ENCODE measurements at places on chromosomes 5 and 9. TPM values are rescaled to one million over a fixed set of nuclear protein-coding genes. Genes with fewer than 3 reads are reported as not detected.

GRCh38 chr9:22356985-22357384 is 89.6 kb upstream of the DMRTA1 start:
- no peak for DNase-seq

DNA sequence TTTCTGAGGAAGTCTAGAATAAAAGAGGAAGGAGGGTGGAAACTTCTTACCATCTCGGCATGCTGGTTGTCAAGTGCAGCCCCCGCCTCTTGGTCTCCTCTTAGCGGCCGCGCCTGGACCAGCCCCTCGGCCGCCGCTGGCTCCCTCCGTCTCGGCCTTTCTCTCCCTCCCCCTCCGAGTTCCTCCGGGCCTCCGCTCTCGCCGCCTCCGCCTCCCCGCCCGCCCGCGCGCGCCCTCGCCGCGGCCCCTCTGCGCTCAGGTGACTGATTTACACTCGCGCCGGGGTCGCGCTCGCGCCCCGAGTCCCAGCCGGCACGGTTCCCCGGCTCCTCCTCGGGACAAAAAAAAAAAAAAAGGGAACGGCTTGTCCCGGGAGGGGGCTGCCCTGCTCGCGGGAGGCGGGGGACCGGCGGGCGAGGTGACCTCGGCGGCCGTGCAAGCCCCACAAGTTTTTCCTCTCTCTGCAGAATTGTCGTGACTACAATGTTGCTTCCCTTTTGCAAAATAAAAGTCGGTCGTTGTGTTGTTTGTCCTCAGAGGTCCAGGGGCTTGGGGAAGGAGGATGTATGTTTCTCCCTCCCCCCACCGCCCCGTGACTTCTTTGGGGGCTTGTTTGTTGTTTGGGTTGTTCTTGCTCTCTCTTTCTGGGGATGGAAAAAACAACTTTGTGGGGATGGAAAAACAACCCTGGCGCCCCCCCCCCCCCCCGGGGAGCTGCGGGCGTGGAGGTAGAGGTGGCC is at the start of gene BNC2:
BNC2 (minus strand) TSS at position 75 of the 740 bp plus-strand sequence; CDS start at position 53, 22 bp downstream.
- DNase-seq = peak; percentile 61

- no peak for DNase-seq
These were observed 10.9 kb downstream of the TMEM8B start for GRCh38 chr9:35839926-35840325.

GRCh38 chr5:136174021-136174659 is 18.8 kb downstream of the SMIM32 start:
- DNase-seq = peak; percentile 55

DNA sequence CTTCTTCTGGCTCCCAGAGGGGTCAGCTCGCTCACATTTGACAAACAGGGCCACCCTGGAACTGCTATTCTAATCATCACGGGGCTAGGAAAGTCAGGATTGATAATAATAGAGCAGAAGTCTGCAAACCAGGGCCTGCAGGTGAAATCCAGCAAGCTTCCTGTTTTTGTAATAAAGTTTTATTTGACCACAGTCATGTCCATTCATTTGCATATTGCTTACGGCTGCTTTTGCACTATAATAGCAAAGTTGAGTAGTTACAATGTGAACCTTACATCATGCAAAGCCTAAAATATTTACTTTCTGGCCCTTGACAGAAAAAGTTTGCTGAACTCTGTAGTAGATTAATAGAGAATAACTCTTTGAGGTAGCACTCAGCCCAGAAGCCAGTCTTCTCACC is 63.2 kb upstream of the CTXN3 start:
- no peak for DNase-seq

GRCh38 chr5:168800701-168801100 is 221.5 kb upstream of the PANK3 start:
- no peak for DNase-seq

DNA sequence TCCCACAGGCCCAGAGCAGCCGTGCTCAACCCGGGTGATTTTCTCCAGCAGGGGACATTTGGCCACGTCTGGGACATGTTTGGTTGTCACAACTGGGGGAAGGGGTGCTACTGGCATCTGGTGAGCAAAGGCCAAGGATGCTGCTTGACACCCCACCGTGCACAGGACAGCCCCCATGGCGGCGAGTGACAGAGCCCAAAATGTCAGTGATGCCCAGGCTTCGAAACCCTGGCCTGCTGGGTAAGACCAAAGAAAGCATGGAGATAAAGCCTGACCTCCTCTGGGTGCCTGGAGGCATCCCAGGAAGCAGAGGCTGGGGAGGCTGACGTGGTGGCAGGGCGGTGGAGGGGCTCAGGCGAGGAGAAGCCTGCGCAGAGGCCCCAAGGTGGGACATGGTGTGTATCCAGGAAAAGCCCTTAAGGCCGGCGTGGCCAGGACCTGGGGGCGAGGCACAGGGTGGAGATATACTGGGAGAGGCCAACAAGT is 66.4 kb downstream of the ZNF354C start:
- no peak for DNase-seq

DNA sequence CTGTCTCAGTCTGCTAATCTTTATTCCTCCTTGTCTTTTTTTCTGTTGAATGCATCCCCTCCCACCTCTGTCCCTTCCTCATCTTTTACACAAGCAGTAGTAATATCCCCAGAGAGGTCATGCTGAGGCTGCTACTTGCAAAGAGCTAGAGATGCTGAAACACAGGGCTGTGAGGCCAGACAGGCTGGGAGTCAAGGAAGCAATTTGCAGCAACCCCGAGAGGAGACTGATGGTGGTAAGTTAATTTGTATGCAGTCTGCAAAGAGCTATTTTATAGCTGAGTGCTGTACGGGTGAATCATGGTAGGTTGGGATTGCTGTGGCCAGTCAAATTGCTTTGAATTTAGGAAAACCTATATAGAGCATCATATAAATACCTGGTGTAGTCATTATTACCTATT is 90.2 kb upstream of the SLC24A2 start:
- DNase-seq = no peak

GRCh38 chr5:148963664-148964063 is 99.2 kb downstream of the SH3TC2 start:
- no peak for DNase-seq

- no peak for DNase-seq
These were observed 1.1 kb upstream of the SPIN1 start for GRCh38 chr9:88387036-88387551.

- peak; percentile 68 for DNase-seq
These were observed 18.3 kb downstream of the PDGFRB start for GRCh38 chr5:150137168-150137957.

GRCh38 chr5:9439531-9440292 is 106.2 kb downstream of the SEMA5A start:
- DNase-seq = no peak

- no peak for DNase-seq
These were observed 57.1 kb upstream of the CER1 start for GRCh38 chr9:14779566-14780022.

DNA sequence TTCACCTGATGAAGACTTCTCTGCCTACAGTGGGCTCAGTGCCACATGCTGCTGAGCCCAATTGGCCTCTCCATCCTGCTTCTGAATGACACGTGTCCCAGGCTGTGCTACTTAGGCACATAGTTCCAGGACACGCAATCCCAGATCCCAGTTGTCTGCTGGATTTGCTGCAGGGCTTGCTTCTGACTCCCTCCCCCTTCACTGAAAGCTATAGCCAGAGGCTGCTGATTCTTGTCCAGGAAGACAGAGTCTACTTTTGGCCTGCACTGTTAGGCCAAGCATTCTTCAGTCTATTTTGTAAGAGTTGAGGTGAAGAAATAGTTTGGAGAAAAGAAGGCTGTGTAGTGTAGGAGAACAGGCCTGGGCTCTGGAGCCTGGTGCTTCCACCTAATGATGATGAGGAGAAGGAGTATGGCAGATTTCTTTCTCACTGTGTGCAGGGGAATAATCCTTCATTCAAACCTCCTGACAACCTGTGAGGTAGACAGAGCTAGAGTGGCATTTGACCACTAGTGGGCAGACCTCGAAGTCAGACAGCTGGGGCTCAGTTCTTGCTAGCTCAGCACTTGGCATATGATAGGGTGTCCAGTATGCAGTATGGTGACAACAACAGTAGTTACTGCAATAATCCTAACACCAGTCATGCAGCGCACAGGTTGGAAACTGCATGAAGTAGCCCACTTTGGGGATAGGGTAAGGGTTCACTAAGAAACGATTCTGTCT is 19.5 kb upstream of the ASPN start:
- DNase-seq = peak; percentile 20

GRCh38 chr9:122286764-122287163 is 22.1 kb downstream of the MRRF start:
- no peak for DNase-seq

GRCh38 chr5:32022638-32023037 is 151.5 kb downstream of the GOLPH3 start:
- no peak for DNase-seq

- DNase-seq = peak; percentile 89
These were observed 59.7 kb downstream of the GNA14 start for GRCh38 chr9:77588271-77588937.

GRCh38 chr5:110413856-110414255 is 312.6 kb downstream of the TMEM232 start:
- DNase-seq = no peak

DNA sequence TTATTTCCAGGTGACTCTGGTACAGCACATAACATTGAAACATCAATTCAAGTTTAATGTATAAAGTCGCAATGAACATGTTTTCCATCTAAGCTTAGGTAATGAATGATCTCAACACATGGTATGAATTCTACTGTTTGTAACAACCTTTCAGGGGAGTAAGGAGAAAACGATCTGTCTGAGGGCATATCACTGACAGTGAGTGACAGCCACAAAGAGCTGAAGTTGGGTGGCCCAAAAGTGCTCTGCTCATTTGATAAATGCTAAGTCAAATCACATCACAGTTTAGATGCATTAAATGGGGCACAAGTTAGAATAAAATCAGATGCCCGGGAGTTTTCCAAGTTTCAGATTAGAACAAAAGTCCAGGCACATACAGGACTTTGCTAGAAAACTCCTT is 1.2 kb downstream of the FANCC start:
- no peak for DNase-seq

GRCh38 chr5:158811921-158812320 is 287.8 kb downstream of the EBF1 start:
- no peak for DNase-seq

- no peak for DNase-seq
These were observed 235.0 kb downstream of the ACTL7B start for GRCh38 chr9:108620767-108621166.

- DNase-seq = no peak
These were observed 4.5 kb upstream of the DMRT3 start for GRCh38 chr9:971901-972500.

DNA sequence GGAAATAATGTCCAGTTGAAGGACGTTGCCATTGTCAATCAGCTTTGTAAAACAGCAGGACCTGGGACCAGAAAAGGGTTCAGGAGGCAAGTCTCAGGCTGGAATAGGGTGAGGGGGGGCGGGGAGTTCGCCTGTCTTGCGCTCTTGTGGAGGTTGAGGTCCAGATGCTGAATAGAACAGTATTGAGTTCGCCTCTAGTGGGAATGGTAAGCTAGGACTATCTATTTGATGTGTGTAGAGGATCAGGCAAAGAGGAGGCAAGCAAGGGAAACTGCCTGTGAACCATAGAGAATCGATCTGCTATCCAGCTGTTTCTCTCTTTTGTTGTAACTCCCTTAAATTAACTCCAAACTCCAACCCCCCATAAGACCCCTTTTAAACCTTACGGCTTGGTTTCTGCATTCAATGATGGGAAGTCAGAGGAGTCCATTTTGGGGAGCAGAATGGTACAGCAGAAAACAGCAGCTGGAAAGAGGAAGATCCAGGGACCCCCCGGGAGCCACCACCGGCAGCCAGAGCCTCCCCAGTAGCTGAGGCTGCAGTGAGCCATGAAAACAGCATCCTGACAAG is 133.7 kb downstream of the SLC28A3 start:
- DNase-seq = no peak

GRCh38 chr5:115068239-115069086 is 101.2 kb downstream of the TRIM36 start:
- peak; percentile 87 for DNase-seq

GRCh38 chr5:115069087-115069968 is 100.4 kb downstream of the TRIM36 start:
- peak; percentile 56 for DNase-seq

- DNase-seq = no peak
These were observed 194.8 kb upstream of the TBCA start for GRCh38 chr5:77970891-77971290.

DNA sequence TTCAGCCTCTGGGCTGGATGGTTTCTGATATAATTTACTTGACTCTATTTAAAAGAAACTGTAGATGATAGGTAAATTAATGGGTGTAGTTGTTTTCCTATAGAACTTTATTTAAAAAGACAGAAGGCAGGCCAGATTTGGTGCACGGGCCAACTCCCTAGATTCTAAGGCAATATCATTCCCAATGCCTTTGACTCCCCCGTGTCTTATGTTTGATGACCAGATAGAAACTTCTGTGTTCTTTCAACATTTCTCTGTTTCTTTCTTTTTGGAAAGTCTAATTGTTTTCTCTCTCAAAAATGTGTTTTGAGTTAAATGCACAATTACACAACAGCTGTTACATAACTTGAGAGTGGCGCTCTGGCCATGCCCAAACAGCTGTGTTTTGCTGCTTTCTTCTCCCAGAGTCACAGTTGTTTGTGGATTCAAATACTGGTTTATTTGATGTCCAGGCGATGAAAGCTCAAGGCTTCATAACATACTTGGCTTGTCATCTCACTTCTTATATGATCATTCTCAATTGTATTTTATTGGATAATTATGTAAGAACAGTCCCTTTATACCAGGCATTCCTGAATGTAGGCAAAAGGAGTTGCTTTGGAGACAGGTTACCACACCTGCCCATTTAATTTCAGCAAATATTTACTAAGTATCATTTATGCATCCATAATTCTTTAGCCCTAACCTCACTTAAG is 1.7 kb upstream of the ALDH1A1 start:
- no peak for DNase-seq

GRCh38 chr9:21399956-21400355 is 9.0 kb upstream of the IFNA8 start:
- no peak for DNase-seq

RORB gene
- total RNA-seq = 0.17 TPM

HSD17B3 gene
- 0.37 TPM for total RNA-seq

N4BP3 gene
- 0.08 TPM for total RNA-seq

ITGA2 gene
- 76.0 TPM for total RNA-seq

GZMA gene
- 0.16 TPM for total RNA-seq

PCDHAC1 gene
- not detected for total RNA-seq

IFNK gene
- total RNA-seq = not detected

OR1N1 gene
- total RNA-seq = not detected

IFNB1 gene
- total RNA-seq = not detected

GABRA6 gene
- 1.9 TPM for total RNA-seq

ATP6V1G1 gene
- 97.4 TPM for total RNA-seq

DAB2 gene
- 8.8 TPM for total RNA-seq

GGTA1 gene
- not detected for total RNA-seq

PCDHGB3 gene
- 1.5 TPM for total RNA-seq

ZBTB34 gene
- 2.7 TPM for total RNA-seq

Measured in HT1080 (cell line).